ENCODE measurements at places on chromosomes 7 and 10.
A peak's percentile ranks its signal among the peaks of the same experiment; 100 is the strongest.

DNA sequence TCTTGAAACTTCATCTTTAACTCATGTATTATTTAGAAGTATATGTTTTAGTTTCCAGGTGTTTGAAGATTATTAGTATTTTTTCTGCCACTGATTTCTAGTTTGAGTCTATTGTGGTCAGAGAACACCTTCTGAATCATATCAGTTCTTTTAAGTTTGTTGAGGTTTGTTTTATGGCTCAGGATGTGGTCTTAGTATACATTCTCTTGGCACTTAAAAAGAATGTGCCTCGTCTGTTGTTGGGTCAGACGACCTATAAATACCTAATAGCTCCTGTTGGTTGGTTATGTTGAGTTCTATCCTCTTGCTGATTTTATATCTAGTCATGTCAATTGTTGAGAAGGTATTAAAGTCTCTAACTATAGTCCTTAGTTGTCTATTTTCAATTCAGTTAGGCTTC lies 15.9 kb downstream of the TDRD1 start:
- no peaks in the 10 kb centered on the region for H3K4me1 ChIP-seq
- no peak overlapping the region for H3K27ac ChIP-seq
- peaks cover 13% of the 10 kb centered on the region for H3K27me3 ChIP-seq
- H3K36me3 ChIP-seq: no peaks in the 10 kb centered on the region
- H3K4me3 ChIP-seq: no peak overlapping the region
- DNase-seq: no peak

- peaks cover 8% of the 10 kb centered on the region for H3K4me1 ChIP-seq
- no peak for DNase-seq
- no peaks in the 10 kb centered on the region for H3K27me3 ChIP-seq
- no peak overlapping the region for H3K4me3 ChIP-seq
- H3K36me3 ChIP-seq: peaks cover 11% of the 10 kb centered on the region
Observed at GRCh38 chr7:37193087-37193774, 255.4 kb downstream of the ELMO1 start.

- no peak for DNase-seq
- peak overlapping the region; percentile 6 for H3K4me3 ChIP-seq
- H3K27ac ChIP-seq: no peak overlapping the region
- no peaks in the 10 kb centered on the region for H3K36me3 ChIP-seq
- peaks cover 9% of the 10 kb centered on the region for H3K4me1 ChIP-seq
Observed at GRCh38 chr10:86632009-86632800, 22.1 kb upstream of the OPN4 start.

GRCh38 chr10:86603256-86603655 lies 51.1 kb upstream of the OPN4 start:
- no peak overlapping the region for H3K27ac ChIP-seq
- H3K27me3 ChIP-seq: no peaks in the 10 kb centered on the region
- no peak for DNase-seq
- no peaks in the 10 kb centered on the region for H3K4me1 ChIP-seq

- H3K36me3 ChIP-seq: no peaks in the 10 kb centered on the region
- no peak overlapping the region for H3K27ac ChIP-seq
- no peak for DNase-seq
Observed at GRCh38 chr7:112254156-112254555, 47.7 kb downstream of the ZNF277 start.

- DNase-seq: no peak
- peak overlapping the region; percentile 81 for H3K27ac ChIP-seq
- no peaks in the 10 kb centered on the region for H3K27me3 ChIP-seq
- H3K4me3 ChIP-seq: no peak overlapping the region
- no peaks in the 10 kb centered on the region for H3K36me3 ChIP-seq
Observed at GRCh38 chr7:137985253-137985896, 16.5 kb downstream of the CREB3L2 start.

GRCh38 chr10:121312587-121312986 lies 285.7 kb downstream of the FGFR2 start:
- peak overlapping the region; percentile 30 for H3K27ac ChIP-seq
- no peaks in the 10 kb centered on the region for H3K36me3 ChIP-seq
- DNase-seq: no peak

- H3K27me3 ChIP-seq: peaks cover 17% of the 10 kb centered on the region
- no peak overlapping the region for H3K4me3 ChIP-seq
- H3K4me1 ChIP-seq: no peaks in the 10 kb centered on the region
- no peak overlapping the region for H3K27ac ChIP-seq
- no peak for DNase-seq
Observed at GRCh38 chr7:26553582-26553981, 261.9 kb downstream of the SNX10 start.

DNA sequence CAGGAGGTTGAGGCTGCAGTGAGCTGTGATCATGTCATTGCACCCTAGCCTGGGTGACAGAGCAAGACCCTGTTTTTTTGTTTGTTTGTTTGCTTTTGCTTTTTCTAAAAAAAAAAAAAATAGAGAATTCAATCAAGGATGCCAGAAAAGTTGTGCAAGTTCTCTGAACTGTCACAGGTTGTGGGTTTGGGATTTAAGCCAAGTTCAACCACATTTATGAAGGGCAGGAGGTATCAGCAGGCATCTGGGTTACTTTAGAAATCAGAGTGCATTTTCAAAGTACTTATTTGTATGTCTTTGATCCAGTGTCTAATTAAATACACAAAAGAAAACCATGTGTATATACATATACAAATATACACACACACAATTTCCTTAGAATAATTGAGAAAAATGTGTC lies 151.2 kb upstream of the MINDY3 start:
- no peaks in the 10 kb centered on the region for H3K4me1 ChIP-seq
- H3K36me3 ChIP-seq: no peaks in the 10 kb centered on the region
- H3K27ac ChIP-seq: no peak overlapping the region
- H3K4me3 ChIP-seq: no peak overlapping the region

DNA sequence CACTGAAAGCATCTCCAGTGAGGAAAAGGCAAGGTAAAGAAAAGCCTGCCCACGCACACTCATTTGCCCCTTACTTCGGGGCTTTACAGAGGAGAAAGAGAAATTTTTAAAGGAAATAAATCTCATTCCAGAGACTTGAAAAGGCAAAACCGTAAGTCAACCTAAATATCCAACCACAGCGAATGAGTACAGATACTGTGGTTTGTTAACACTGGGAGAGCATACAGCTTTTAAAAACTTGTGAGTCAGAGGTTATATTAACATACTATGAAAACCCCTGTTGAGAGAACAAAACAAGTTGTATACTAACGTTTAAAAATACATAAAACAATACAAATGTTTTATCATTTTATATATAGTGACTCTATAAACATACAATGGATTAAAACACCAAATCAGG lies 28.6 kb upstream of the ST7 start:
- no peaks in the 10 kb centered on the region for H3K27me3 ChIP-seq
- no peak for DNase-seq
- H3K36me3 ChIP-seq: peaks cover 21% of the 10 kb centered on the region
- H3K4me3 ChIP-seq: no peak overlapping the region
- H3K4me1 ChIP-seq: no peaks in the 10 kb centered on the region

- no peak overlapping the region for H3K4me3 ChIP-seq
- no peak overlapping the region for H3K27ac ChIP-seq
- H3K4me1 ChIP-seq: no peaks in the 10 kb centered on the region
- H3K27me3 ChIP-seq: peaks cover 98% of the 10 kb centered on the region
Observed at GRCh38 chr10:99551158-99551557, 18.4 kb downstream of the NKX2-3 start.

- no peak overlapping the region for H3K27ac ChIP-seq
- H3K4me1 ChIP-seq: no peaks in the 10 kb centered on the region
- H3K4me3 ChIP-seq: no peak overlapping the region
- no peaks in the 10 kb centered on the region for H3K27me3 ChIP-seq
- no peaks in the 10 kb centered on the region for H3K36me3 ChIP-seq
Observed at GRCh38 chr7:117582219-117582704, 102.4 kb downstream of the CFTR start.

GRCh38 chr7:123709525-123709924 lies 39.3 kb downstream of the WASL start:
- H3K36me3 ChIP-seq: peaks cover 10% of the 10 kb centered on the region
- H3K4me1 ChIP-seq: no peaks in the 10 kb centered on the region
- H3K27me3 ChIP-seq: no peaks in the 10 kb centered on the region
- DNase-seq: no peak

- H3K27me3 ChIP-seq: no peaks in the 10 kb centered on the region
- H3K4me3 ChIP-seq: no peak overlapping the region
- no peaks in the 10 kb centered on the region for H3K4me1 ChIP-seq
- no peak overlapping the region for H3K27ac ChIP-seq
Observed at GRCh38 chr7:31741852-31742251, 54.8 kb downstream of the PPP1R17 start.

- no peaks in the 10 kb centered on the region for H3K36me3 ChIP-seq
- peak overlapping the region; percentile 4 for H3K4me3 ChIP-seq
- H3K4me1 ChIP-seq: peaks cover 45% of the 10 kb centered on the region
- DNase-seq: no peak
- H3K27ac ChIP-seq: peak overlapping the region; percentile 89
Observed at GRCh38 chr10:110503528-110504110, 5.9 kb downstream of the DUSP5 start.

DNA sequence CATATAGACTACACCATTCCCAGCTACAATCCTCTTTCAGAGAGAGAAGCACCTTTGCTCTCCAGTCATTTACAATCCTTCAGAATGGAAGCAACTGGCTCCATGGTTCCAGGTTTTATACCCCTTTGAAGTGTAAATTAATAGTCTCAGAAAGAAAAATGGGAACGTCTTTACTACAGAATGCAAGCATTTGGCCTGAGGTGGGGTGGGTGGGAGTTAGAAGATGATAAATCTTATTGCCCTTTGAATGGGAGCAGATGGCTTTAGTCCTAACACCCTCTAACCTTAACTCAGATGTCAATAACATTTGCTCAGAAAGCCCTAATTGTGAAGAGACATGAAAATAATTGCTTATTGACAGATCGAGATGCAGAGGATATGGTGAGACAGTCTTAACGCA lies 84.2 kb upstream of the KCNMA1 start:
- no peaks in the 10 kb centered on the region for H3K36me3 ChIP-seq
- H3K4me3 ChIP-seq: no peak overlapping the region
- H3K4me1 ChIP-seq: no peaks in the 10 kb centered on the region
- no peak for DNase-seq

DNA sequence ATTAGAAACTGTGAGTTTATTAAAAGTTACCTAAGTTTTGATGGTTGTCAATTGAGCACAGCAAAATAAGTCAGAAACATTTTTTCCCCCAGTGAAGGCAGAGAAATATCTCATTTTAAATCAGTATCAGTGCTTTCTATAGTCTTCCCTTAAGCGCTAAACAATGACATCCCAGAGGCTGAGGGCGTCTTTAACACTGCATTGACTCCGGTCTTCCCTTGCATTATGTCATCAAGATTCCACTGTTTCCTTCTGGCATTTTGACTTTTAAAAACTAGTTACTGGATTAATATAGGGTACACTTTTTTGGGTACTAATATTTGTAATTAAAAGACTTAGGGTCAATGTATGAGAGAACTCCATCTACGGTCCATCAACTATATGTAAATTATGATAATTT lies 3.9 kb downstream of the GLUD1 start:
- H3K4me3 ChIP-seq: no peak overlapping the region
- H3K27me3 ChIP-seq: no peaks in the 10 kb centered on the region
- H3K36me3 ChIP-seq: no peaks in the 10 kb centered on the region

- no peaks in the 10 kb centered on the region for H3K4me1 ChIP-seq
- H3K36me3 ChIP-seq: no peaks in the 10 kb centered on the region
- peak overlapping the region; percentile 42 for H3K27ac ChIP-seq
- H3K4me3 ChIP-seq: no peak overlapping the region
Observed at GRCh38 chr7:46932306-46932675, 649.6 kb downstream of the TNS3 start.

DNA sequence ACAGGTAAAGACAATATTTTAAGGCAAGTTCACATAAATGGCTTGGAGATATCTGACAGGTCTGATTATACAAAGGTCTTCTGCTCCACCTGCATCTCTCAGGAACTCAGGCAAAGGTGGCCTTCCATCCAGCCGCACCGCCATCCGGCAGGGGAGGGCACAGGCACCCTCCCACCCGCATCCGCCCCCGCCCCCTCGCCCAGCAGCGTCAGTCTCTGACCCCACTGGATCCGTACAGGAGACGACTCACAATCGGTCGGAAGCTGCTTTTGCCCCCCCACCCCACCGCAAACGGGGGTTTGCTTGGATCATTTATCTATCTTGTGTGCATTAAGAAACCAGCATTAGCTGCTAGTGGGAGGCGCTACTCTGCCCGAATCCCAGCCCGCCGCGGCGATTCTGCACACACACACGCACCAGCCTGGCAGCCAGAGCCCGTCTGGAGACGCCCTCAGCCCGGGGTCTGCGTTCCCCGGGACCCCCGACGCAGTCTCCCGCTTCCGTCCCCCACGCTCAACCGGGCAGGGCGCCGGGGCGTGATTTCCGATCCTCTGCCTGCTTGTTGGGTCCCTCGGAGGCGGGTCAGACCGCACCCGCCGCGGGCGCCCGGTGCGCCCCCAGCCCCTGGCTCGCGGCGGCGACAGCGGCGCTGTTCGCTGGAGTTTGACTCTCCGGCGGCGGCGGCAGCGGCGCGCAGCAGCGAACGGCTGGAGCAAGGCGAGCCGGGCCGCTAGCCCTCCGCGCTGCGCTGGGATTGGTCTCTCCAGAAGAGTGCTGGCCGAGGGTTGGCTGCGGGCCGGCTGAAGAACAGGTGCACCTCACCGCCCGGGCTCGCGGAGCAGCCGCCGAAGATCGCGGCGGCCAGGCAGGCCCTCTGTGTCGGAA lies 820 bp upstream of the NRG3 start:
- peaks cover 18% of the 10 kb centered on the region for H3K27me3 ChIP-seq
- H3K4me3 ChIP-seq: peak overlapping the region; percentile 59

GRCh38 chr10:34862892-34863291 lies 47.8 kb upstream of the PARD3 start:
- no peak overlapping the region for H3K27ac ChIP-seq
- H3K4me3 ChIP-seq: no peak overlapping the region
- DNase-seq: no peak
